Thoracic aorta (tissue), 2 donors: ENCODE measurements at places on chromosomes 13 and 19. TPM values are rescaled to one million over a fixed set of nuclear protein-coding genes. Genes with fewer than 3 reads are reported as not detected.

LILRB4 gene
- 8.5 TPM for total RNA-seq

TNFSF9 gene
- 0.27 TPM for total RNA-seq

CYP2F1 gene
- not detected for total RNA-seq

RFX1 gene
- 3.0 TPM for total RNA-seq

USPL1 gene
- total RNA-seq = 20.7 TPM

SOHLH2 gene
- not detected for total RNA-seq

KLK8 gene
- total RNA-seq = not detected

NALCN gene
- 26.9 TPM for total RNA-seq

IGFL2 gene
- 0.85 TPM for total RNA-seq

IGFL3 gene
- total RNA-seq = not detected

SLC44A2 gene
- 105 TPM for total RNA-seq

TIMM29 gene
- total RNA-seq = 33.3 TPM

FREM2 gene
- total RNA-seq = not detected

GRCh38 chr19:581399-582111, 8.1 kb upstream of the HCN2 start:
- H3K4me1 ChIP-seq = peaks cover 6% of the 10 kb centered on the region
- H3K4me3 ChIP-seq = no peak overlapping the region
- no peak for DNase-seq
- peaks cover 39% of the 10 kb centered on the region for H3K36me3 ChIP-seq
- no peaks in the 10 kb centered on the region for H3K27me3 ChIP-seq
- H3K27ac ChIP-seq = no peak overlapping the region

DNA sequence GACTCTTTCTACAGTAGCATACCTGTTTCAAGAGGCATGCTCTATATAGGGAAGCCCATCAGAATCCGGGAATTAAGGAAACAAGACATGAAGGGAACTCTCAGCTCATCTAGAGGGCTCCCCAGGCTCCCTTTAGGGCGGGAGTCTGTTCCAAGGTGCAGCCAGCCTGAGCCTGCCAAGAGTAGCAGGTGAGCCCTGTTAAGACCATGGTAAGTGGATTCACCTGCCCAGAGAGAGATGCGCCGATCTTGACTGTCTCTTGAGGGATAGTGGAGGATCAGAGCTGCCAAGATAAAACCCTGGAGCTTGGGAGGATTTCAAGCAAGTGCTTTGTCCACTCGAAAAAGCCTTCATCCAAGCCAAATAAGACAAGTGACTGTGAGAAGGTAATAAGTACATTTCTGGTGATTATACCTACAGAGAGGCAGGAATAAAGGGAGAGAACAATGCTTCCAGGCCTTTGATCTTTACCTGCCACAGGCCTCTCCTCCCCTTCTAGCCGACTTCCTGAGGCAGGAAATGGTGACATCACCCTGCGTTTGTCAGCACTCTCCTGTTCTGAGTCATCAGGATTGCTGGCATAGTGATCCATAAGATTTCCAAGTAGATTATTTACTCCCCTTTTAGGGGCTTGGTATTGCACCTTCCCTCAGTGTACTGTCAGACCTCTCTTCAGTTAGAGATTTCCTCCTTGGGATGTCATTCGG, 31.5 kb downstream of the KLF5 start:
- H3K4me1 ChIP-seq = no peaks in the 10 kb centered on the region
- DNase-seq = no peak
- H3K36me3 ChIP-seq = no peaks in the 10 kb centered on the region

GRCh38 chr13:82867284-82867683, 1015.0 kb downstream of the SLITRK1 start:
- H3K27me3 ChIP-seq = no peaks in the 10 kb centered on the region
- no peaks in the 10 kb centered on the region for H3K4me1 ChIP-seq
- H3K4me3 ChIP-seq = no peak overlapping the region
- H3K27ac ChIP-seq = no peak overlapping the region
- no peak for DNase-seq

- H3K4me1 ChIP-seq = no peaks in the 10 kb centered on the region
- H3K27ac ChIP-seq = no peak overlapping the region
- H3K27me3 ChIP-seq = no peaks in the 10 kb centered on the region
- no peak for DNase-seq
Observed at GRCh38 chr19:5664515-5664914, 15.8 kb downstream of the MICOS13 start.

DNA sequence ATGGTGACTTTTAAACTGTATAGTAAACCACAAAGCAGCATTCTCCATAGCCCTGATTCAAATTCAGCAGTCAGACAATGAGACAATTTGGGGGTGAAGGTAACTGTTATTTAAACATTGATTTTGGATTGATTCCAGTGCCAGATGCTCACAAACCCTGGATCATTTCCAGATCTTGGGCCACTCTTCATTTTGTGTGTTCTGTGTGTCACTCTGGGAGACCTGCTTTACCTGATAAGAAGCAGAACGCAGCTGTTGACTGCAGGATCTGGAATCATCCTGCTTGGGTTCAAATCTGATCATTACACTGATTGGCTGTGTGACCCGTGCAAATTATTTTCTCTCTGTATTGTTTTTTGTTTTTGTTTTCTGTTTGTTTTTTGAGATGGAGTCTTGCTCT, 4.0 kb upstream of the PCDH8 start:
- no peak for DNase-seq
- H3K36me3 ChIP-seq = no peaks in the 10 kb centered on the region
- H3K4me3 ChIP-seq = no peak overlapping the region
- peaks cover 15% of the 10 kb centered on the region for H3K27me3 ChIP-seq
- H3K27ac ChIP-seq = no peak overlapping the region

GRCh38 chr13:110183910-110184309, 123.0 kb downstream of the COL4A1 start:
- H3K27ac ChIP-seq = no peak overlapping the region
- DNase-seq = no peak
- no peak overlapping the region for H3K4me3 ChIP-seq
- no peaks in the 10 kb centered on the region for H3K27me3 ChIP-seq

DNA sequence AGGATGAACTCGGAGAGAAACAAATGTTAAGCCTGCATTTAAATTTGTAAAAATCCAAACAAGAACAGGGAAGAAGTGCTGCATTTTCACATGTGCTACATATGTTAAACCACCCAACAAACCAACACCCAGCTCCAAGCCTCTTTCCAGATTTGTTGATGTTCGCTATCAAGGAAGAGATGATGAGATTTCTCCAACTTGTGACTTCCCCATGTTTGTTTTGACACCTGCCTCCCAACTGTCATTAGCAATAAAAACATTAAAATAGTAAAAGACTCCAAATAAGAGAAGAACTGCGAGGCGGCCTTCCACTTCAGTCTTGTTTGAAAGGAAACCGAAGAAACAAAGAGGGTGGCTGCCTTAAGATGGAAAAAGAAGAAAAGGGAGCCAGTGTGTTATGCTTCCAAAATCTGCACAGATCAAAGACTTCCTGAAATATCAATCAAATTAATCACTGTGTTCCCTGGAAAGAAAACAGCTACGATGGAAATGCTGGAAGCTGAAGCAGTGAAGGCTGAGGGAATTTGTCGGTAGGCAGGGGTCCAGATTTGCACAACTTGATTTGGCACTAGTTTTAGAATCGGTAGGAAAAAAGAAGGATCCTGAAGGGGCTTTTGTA, 14.0 kb upstream of the GGACT start:
- H3K36me3 ChIP-seq = peaks cover 2% of the 10 kb centered on the region
- H3K4me1 ChIP-seq = no peaks in the 10 kb centered on the region
- H3K27ac ChIP-seq = no peak overlapping the region
- DNase-seq = no peak

DNA sequence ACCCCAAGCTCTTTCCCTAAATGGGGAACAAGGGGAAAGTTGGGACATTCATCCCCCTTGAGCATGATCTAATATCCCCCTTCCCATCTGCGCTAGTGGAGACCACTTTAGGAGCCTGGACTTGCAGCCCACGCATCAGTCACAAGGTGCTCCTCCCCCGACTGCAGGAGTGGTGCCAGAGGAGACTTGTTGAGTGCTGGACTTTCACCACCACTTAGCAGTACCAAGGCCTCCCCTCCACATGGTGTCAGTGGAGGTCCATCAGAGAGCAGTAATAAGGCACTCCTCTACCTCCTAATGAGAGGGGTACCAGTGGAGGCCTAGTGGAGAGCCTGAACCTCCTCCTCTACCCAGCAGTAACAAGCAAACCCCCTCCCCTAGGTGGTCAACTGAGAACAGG, 22.5 kb downstream of the CAB39L start:
- no peak overlapping the region for H3K27ac ChIP-seq
- no peaks in the 10 kb centered on the region for H3K36me3 ChIP-seq
- H3K4me3 ChIP-seq = no peak overlapping the region
- H3K4me1 ChIP-seq = no peaks in the 10 kb centered on the region
- no peaks in the 10 kb centered on the region for H3K27me3 ChIP-seq

DNA sequence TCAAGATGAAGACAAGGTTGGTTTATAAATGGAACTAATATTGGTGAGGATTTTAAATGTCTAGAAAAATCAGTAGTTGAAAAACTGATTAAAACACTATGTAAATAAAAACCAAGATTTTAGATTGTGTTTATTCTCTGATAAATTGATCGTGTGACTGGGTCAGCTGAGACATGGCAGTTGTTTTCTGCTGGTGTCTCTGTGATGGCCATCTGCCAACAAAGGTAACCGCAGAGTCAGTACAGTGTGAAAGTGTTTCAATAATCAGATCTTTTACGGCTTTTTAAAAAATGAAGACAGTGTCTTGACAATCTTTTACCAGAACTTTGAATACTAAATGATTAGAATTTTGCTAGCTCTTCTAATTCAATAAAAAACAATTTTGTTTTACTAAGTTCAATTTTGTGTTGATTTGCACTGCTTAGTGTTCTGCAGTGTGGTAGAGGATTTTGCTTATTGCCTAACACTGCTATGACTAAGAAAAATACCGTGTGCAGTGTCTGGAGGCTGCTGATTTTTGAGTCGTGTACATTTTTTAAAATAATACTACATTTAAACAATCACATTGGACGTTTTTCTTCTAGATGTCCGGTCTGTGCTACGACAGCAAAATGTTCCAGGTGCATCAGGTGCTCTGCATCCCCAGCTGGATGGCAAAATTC, 32.7 kb upstream of the GPR183 start:
- H3K4me1 ChIP-seq = no peaks in the 10 kb centered on the region
- no peak overlapping the region for H3K4me3 ChIP-seq
- H3K27ac ChIP-seq = no peak overlapping the region
- DNase-seq = no peak

GRCh38 chr13:30963791-30964190, 31.3 kb downstream of the TEX26 start:
- DNase-seq = no peak
- no peaks in the 10 kb centered on the region for H3K27me3 ChIP-seq
- no peak overlapping the region for H3K27ac ChIP-seq
- no peaks in the 10 kb centered on the region for H3K4me1 ChIP-seq
- H3K4me3 ChIP-seq = no peak overlapping the region

DNA sequence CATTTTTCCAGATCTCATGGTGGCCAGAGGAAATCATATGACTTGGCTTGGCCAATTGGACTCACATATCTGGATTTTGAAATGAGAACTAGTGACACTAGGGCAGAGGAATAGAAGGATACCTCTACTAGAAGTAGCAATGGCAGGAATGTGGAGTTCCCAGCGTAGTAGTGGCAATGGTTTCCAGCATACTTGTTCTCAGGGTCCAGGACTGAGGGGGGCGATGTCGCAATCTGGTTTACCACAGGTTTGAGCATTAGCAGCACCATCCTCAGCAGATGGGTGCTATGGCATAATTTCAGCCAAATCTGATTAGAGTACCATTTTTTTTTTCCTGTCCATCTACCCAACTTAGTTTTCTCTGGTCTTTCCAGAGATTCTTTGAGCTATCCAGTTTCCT, 8.1 kb upstream of the SLITRK1 start:
- H3K4me1 ChIP-seq = no peaks in the 10 kb centered on the region
- no peaks in the 10 kb centered on the region for H3K27me3 ChIP-seq
- H3K36me3 ChIP-seq = no peaks in the 10 kb centered on the region
- H3K4me3 ChIP-seq = no peak overlapping the region
- no peak for DNase-seq
- H3K27ac ChIP-seq = no peak overlapping the region

DNA sequence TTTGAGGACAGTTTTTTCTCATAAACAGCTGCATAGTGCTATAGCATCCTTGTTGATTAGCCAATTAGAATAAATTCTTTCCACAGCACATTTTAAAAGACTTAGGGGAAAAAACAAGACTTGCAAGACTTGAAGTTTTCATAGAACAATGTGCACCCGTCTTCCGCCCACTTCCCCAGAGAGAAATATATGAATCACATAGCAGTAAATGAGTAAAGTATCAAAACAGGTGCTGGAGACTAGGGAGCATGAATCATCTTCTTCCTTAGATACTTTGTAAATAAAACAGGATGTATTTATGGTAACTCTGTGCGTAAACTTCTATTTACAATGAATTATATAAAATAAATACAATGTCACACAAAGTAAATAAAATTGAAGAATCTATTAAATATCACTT, 75.1 kb downstream of the COL4A2 start:
- no peaks in the 10 kb centered on the region for H3K27me3 ChIP-seq
- peaks cover 22% of the 10 kb centered on the region for H3K4me1 ChIP-seq
- no peak for DNase-seq
- no peaks in the 10 kb centered on the region for H3K36me3 ChIP-seq
- H3K4me3 ChIP-seq = no peak overlapping the region

- no peaks in the 10 kb centered on the region for H3K4me1 ChIP-seq
- no peak for DNase-seq
- peaks cover 5% of the 10 kb centered on the region for H3K27me3 ChIP-seq
- no peak within 1 kb of the TSS for H3K27ac ChIP-seq
Observed at GRCh38 chr19:19211499-19212420, at the start of gene NCAN. NCAN (plus strand) TSS chr19:19211958; CDS start chr19:19216954, 4,996 bp downstream.

- no peaks in the 10 kb centered on the region for H3K27me3 ChIP-seq
- H3K4me1 ChIP-seq = no peaks in the 10 kb centered on the region
- H3K36me3 ChIP-seq = no peaks in the 10 kb centered on the region
- H3K27ac ChIP-seq = no peak overlapping the region
Observed at GRCh38 chr13:24648983-24649687, 31.1 kb upstream of the ATP12A start.

DNA sequence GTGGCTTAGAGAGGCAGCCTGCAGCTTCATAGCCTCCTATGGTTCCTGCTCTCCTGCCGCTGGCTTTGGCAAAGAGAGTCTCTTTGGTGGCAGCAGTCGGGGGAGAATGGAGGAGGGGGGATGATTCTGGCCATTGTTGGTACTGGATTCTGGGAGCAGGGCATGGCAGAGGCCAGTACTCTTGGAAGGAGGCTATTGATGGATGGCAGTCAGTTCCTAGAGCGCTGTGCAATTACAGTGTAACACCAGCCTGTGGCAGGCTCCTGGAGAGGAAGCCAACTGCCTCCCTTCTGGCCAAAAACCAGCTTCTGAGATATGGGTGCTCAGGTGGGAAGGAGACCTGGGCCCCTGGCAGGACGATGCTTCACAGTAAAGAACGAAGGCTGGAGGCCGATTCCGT, 47.9 kb upstream of the TMTC4 start:
- no peak for DNase-seq
- no peak overlapping the region for H3K27ac ChIP-seq
- no peaks in the 10 kb centered on the region for H3K4me1 ChIP-seq
- no peaks in the 10 kb centered on the region for H3K27me3 ChIP-seq
- no peak overlapping the region for H3K4me3 ChIP-seq

GRCh38 chr13:21594715-21595545, 9.0 kb downstream of the MICU2 start:
- no peaks in the 10 kb centered on the region for H3K27me3 ChIP-seq
- no peaks in the 10 kb centered on the region for H3K36me3 ChIP-seq
- DNase-seq = no peak
- no peak overlapping the region for H3K4me3 ChIP-seq
